ENCODE measurements at places on chromosomes 7 and 10. TPM values are rescaled to one million over a fixed set of nuclear protein-coding genes. Genes with fewer than 3 reads are reported as not detected.
A peak's percentile ranks its signal among the peaks of the same experiment; 100 is the strongest.

Gene PPRC1
- 30.7 TPM for total RNA-seq

Gene MPLKIP
- total RNA-seq: 55.5 TPM

Gene GDF2
- total RNA-seq: 0.21 TPM

Gene TIMM23
- 19.3 TPM for total RNA-seq

Gene SKIDA1
- total RNA-seq: not detected

DNA sequence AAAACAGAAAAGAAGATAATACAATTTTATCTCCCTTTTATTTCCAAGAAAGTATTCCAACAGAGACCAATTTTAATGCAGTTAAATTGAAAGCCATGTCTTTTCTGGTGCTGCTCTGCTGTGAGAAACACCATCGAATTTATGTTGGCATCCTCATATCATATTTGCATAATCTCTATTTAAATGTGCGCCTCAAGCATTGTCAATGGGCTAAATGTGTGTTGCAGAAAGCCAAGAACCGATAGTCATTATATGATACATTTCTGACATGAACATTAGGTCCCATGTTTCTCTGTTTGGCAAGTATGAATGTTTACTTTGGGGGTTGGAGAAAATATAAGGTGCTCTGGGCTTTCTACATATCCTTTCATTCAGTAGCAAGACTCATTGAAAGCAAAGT is 1023.5 kb upstream of the CELF2 start:
- no peaks in the 10 kb centered on the region for H3K27me3 ChIP-seq
- no peaks in the 10 kb centered on the region for H3K4me1 ChIP-seq
- no peak overlapping the region for H3K27ac ChIP-seq
- H3K4me3 ChIP-seq: no peak overlapping the region

GRCh38 chr7:31814187-31814586 is 127.2 kb downstream of the PPP1R17 start:
- H3K4me3 ChIP-seq: no peak overlapping the region
- H3K4me1 ChIP-seq: no peaks in the 10 kb centered on the region
- H3K36me3 ChIP-seq: no peaks in the 10 kb centered on the region
- H3K27me3 ChIP-seq: no peaks in the 10 kb centered on the region
- DNase-seq: no peak

- no peak overlapping the region for H3K4me3 ChIP-seq
- no peaks in the 10 kb centered on the region for H3K36me3 ChIP-seq
- H3K27ac ChIP-seq: no peak overlapping the region
Observed at GRCh38 chr7:122738947-122739346, 36.2 kb upstream of the RNF148 start.

DNA sequence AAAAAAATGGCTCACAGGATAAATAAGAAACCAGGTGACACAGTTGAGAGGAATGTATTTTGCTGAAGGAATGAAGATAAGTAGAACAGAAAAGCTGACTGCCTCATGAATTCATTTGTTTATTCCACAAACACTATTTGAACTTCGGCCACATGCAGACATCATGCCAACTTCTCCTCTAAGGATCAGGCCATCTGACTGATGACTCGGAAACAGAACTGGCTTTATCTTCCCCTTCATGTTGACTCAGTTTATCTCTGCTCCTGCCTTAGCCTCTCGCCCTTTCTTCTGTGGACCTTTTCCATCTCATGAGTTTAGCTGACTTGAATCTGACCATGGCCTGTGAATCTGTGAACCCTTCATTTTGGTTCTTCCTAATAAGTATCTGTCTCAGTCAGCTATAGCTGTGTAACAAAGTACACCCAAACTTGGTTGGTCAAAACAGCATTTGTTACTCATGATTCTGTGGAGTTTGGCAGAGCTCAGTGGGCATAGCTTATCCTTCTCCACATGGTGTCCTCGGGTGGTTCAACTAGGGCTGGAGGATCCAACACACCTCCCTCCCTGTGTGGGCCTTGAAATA is 44.0 kb upstream of the GRID1 start:
- H3K27ac ChIP-seq: peak overlapping the region; percentile 79
- peaks cover 7% of the 10 kb centered on the region for H3K4me1 ChIP-seq
- DNase-seq: no peak
- no peak overlapping the region for H3K4me3 ChIP-seq
- H3K36me3 ChIP-seq: no peaks in the 10 kb centered on the region

GRCh38 chr10:103470761-103471653 is 8.0 kb downstream of the CALHM3 start:
- no peak overlapping the region for H3K4me3 ChIP-seq
- no peak overlapping the region for H3K27ac ChIP-seq
- no peaks in the 10 kb centered on the region for H3K4me1 ChIP-seq
- DNase-seq: no peak
- no peaks in the 10 kb centered on the region for H3K36me3 ChIP-seq
- no peaks in the 10 kb centered on the region for H3K27me3 ChIP-seq

All from ascending aorta (tissue), 2 donors.